HEK293T (cell line): ENCODE measurements at places on chromosomes 2 and 18.

DNA sequence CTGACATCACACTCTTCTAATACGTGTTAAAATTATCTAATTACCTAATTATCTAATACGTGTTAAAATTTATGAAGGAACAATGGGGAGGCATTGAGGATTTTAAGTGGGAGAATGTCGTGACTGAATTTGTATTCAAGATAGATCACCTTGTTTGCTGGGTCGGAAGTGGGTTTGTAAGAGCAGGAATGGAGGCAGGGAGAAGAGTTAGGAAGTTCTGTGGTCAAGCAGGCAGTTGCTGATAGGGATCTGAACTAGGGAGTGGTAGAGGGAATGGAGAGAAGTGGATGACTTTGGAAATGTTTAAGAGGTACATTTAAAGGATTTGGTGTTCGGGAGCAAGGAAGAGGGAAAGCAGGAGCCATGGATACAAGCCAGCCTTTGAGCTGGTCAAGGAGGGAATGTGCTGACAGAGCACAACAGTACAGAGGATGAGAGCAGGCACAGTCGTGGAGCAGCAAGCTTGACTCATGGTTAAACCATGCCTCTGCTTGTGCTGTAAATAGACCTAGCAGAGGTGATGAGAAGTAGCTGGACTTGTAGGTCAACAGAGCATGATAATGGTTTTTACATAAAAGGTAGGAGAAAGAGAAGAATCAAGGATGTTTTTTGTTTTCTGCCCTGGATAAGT lies 16.2 kb downstream of the IL18RAP start:
- DNase-seq: no peak

GRCh38 chr2:12074126-12074844 lies 327.9 kb downstream of the LPIN1 start:
- DNase-seq: no peak

DNA sequence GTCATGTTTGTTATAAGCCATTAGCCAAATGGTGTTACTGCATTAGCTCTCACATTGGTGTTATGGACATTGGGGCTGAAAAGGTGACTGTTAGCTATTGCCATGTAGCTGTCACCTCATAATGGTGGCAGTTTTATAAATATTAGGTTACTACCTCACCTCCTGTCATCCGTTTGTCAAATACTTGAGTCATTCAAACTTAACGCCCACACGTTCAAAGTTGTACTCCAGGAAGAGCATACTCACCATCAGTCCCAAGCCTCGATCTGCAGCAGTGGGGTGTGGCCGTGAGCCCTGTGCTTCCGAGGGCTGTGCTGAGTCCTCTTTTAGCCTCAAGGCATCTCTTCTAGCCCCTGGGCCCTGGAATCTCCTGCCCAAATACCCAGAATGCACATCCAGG lies 87.3 kb downstream of the PDK1 start:
- no peak for DNase-seq

- no peak for DNase-seq
These were observed 45.7 kb downstream of the CCDC93 start for GRCh38 chr2:117967977-117968718.

DNA sequence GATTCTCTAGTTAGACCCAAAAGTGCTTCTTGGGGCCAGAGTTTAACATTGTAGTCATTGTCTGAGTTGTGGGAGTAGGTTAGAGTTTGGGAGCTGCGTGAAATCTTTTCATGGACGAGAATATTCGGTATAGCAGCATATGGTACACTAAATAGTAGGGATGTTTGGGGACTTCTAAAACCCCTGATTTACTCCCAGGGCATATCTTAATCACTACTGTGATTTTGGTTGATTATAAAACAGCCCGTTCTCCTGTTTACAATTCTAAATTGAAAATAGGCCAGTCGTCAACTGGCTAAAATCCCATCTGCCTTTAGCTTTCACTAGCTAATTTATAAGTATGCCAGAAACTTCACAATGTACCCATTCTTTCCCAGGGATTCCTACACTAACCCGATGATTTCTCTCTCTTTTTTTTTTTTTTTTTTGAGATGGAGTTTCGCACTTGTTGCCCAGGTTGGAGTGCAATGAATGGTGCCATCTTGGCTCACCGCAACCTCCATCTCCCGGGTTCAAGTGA lies 44.3 kb downstream of the MOB4 start:
- DNase-seq: no peak

DNA sequence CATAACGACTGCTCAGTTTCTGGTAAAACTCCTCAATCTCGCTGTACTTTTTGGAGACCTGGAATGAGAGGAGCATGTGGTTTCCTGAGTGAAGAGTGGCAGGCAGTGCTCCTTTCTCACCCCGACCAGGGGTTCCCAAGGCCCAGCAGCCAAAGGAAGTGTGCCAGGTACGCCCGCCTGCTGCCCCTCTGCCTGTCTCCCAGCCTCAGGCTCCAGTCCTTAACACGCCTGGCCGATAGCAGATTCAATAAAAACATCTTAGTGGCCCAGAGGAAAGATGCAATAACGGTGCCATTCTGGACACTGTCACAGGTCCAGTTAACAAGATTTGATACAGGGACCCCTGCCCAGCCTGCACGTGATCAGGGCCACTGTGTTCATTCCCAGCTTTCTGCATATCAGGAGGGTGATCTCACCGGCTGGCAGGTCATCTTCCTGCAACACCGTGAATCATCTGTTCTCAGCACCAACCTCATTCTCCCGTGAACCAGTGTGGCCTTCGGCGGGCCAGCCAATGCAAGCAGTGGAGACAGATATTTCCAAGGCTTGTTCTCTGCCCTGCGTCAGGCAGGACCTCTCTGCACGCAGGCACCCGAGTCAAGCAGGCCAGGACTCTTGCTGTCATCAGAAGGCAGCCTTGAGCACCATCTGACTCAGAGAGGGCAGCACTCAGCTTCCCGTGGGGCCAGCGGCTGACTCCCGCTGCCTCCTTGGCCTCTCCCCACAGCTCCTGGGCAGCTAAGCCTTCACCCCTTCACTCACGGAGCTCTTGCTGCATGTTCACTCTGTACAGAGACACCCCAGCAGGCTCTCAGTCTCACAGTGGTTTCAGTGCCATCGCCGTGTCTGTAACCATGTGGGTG lies 9.5 kb downstream of the HS1BP3 start:
- DNase-seq: no peak

DNA sequence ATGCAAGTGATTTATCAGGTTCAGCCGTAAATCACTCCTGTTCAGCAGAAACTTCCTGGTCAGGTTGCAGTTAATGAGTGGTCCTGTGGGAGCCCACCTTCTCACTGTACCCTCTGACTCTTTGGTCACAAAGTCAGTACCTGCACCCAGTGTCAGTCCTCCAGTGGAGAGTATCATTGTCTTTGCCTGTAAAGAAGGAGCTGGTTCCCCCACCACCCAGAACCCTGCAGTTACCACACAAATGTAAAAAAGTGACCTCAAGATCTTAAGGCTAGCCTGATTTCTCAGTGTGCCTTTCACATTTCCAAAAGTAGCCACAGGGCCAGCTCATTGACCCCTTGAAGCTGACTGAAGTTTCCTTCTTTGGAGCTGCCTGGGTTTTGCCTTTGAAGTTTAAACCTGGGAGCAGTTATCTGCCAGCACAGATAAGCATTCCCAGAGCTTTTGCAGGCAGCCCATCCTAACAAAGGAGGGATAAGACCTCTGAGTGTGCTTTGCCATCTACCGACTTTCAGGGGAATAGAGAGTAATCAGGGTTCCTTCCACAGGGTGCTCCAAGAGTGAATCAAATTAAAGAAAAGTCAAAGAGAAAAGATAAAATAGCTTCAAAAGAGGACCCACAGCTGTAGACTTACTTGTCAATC lies 725.2 kb downstream of the CPS1 start:
- no peak for DNase-seq

DNA sequence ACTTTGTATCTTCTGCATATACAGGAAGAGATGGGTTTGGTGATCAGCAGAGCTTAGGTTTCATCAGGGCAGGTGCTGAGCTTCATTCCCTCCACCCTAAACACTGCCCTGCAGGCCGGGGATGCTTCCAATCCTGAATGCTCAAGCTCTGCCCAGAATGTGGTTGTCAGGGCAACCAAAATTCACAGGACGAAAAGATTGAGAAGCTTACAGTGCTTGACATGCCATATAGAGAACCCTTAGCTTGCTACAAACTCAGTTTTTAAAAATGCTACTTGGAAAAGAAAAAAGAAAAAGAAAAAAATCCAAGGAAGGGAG lies 65.6 kb downstream of the SH3RF3 start:
- no peak for DNase-seq

GRCh38 chr2:204357286-204357685 lies 188.0 kb upstream of the PARD3B start:
- no peak for DNase-seq

- DNase-seq: no peak
These were observed 18.6 kb upstream of the ACOXL start for GRCh38 chr2:110713513-110714362.
